CD4-positive, alpha-beta T cell treated with Interleukin-4 for 1 hour (primary cell): ENCODE measurements at places on chromosomes 16 and 17.

GRCh38 chr16:83954577-83955016 lies 1.6 kb downstream of the OSGIN1 start:
- DNase-seq, result no peak

DNA sequence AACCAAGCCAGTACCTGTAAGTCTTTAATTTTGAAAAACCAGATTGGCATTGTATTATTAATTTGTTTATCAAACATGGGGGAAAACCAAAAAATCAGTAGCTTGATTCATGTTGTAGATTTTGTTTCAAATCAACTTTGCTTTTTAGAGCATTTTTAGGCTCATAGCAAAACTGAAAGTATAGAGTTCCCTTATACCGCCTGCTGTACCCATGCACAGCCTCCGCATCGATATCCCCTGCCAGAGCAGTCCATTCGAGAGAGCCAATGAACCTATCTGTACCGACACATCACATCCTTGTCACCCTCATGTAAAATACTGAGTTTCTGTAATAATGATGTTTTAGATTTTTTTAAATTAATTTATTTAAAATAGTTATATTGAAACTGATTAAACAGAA lies 16.2 kb upstream of the MRC2 start:
- DNase-seq, result no peak

DNA sequence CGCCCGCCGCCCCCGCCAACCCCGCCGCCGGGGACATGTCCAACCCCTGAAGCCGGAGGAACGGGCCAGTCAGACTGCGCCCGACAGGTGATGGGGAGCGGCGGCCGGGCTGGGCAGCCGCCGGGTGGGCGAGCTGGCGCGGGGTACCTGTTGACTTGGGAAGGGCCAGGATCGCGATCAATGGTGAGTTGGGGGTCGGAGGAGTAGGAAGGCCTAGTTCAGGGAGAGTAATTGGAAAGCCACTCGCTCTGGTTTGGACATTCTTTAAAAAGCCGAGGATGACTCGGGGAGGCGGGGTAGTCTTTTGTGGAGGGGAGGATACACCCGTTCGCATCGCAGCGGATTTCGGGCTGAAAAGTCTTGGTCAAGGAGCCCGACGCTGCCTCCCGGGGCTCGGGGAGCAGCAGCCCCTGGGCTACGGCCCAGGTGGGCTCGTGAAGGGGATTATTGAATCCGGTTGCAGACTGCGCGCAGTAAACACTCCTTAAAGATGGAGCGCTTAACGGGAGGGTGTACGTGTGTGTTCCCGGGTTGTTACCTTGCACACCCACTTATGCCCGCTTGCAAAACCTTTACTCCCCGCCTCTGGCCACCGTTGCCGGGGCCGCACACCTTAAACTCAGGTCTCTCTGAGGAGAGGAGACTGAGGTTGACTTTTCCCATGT lies 123.8 kb downstream of the GOSR1 start:
- no peak for DNase-seq

DNA sequence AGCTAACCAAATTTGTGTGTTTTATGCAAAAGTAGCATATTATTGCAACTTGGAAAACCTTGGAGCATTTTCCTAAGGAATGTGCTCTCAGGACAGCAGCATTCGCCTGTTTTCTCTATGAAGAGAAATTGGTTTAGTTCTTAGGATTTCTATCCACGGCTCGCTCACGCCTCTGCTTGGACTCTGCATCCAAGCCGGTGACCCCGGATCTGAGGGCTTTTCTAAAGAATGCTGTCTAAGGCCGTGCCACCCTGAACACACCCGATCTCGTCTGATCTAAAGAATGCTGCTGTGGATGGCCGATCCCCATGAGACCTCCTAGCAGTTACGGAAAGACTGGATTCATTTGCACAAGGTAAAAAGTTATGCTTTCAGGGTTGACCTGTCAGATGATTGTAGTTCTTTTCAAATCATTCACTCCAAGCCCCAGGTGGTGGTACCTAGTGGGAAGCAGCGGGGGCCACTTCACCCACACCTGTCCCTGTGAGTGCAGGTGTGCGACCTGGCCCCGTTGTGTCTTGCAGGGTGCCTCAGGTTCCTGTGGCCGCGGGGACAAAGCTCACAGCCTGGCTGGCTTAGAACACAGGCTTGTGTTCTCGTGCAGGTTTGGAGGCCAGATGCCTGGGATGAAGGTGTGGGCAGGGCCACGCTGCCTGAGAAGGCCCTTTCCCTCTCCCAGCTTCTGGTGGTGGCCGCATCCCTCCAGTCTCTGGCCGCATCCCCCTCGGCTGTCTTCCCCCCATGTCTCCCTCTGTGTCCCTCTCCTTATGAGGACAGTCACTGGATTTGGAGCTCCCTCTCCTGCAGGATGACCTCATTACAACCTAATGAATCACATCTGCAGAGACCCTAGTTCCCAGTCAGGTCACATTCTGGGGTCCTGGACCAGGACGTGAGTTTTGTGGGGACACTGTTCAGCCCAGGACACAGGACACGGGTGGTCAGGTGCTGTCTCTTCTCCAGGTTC lies 71.1 kb downstream of the BANP start:
- DNase-seq, result no peak

DNA sequence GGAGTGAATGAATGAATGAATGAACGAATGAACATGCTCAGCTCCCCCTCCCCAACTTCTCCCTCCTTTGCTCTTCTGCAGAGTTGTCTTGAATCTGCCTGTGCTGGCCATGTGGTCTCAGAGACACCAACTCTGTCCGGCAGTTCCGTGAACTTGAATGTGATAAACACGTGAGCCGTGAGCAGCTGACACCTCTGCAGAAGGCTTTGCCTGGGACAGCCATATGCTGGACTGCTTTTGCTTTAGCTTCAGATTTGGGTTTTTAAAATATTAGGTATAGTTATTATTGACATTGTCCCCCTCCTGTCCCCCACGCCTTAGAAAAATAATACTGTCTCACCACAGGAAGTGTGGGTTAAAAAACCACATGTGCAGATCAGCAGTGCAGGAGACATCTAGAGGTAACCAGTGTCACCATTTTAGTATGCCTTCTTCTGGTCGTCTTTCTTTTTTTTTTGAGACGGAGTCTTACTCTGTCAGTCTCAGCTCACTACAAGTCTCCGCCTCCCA lies 83.8 kb downstream of the ABCC1 start:
- peak; percentile 70 for DNase-seq

DNA sequence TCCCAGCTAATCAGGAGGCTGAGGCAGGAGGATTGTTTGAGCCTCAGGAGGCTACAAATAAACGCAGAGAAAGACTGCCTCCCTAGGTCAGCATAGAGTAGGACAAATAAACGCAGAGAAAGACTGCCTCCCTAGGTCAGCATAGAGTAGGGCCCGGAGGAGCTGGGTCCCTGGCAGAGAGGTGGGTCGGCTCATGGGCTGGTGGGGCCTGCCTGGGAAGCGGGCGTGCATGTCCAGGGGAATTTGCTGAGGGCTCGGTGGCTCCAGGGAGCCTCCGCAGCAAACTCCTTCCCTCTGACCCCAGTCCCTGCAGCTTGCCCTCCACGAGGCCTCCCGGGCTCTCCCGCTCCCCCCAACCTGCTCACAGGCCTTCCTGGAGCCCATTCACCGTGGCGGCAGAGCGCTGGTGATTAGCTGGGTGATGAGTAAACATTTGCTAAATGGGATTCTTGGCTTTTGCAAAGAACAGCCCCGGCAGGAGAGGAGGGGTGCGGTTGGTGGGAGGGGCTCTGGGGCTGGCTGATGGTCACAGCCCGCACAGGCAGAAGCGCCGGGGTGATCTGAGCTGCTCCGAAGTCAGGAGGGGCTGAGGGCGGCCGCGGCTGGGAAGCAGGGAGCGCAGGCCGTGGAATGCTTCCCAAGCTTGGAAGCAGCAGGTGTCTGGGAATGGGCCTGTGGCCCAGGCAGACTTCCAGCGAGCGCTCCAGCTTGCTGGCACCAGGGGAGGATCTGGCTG lies 93.1 kb downstream of the RTN4RL1 start:
- no peak for DNase-seq

- no peak for DNase-seq
Observed at GRCh38 chr16:27695161-27695560, 145.2 kb downstream of the KATNIP start.

DNA sequence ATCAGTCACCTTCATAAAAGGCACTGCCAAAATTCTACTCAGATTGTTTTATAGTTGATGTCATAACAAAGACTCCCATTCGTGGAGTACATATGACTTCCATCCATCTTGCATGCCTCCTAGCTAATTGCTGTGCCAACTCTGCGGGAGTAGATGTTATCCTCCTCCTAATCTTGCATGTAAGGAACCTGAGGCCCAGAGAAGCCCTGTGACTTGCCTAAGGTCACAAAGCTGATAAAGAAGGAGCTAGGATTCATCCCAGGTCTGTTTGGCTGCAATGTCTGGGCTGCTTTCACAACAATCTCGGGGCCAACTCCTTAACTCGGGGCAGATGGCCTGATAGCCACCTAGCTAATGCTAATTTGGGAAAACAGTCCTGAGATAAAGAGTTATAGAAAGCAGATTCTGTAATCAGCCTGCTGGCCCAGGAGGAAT lies 87.3 kb downstream of the YPEL2 start:
- DNase-seq, result no peak

DNA sequence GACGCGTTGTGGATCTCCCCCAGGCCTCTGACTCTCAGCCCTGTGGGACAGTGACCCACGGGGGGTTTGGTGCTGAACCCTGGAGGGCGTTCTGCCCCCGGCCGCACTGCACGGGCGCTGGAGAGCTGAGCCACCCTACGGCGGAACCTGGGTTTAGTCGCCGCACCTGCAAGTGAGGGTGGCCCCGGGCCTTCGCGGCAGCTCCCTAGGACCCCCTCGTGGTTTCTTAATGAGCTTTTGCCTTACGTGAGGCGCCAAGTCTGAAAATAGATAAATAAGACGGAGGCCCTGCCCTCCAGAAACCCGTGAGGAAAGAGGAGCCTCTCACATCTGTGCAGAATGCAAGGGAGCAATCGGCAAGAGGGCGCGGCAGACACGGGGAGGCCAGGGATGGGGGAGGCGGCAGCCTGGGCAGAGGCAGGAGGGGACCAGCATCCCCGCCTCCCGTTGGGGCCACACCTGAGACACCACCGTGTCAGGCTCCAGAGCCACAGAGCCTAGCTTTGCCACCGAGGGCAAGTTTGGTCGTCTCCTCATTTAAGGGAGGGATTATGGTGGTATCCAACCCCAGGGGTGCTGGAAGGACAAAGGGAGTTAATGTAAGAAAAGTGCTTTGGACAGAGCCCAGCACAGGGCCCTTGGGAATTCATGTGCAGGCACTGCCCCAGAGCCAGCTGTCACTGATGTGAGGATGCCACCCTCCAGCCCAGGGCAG lies 153.2 kb upstream of the CHMP6 start:
- DNase-seq, result no peak

DNA sequence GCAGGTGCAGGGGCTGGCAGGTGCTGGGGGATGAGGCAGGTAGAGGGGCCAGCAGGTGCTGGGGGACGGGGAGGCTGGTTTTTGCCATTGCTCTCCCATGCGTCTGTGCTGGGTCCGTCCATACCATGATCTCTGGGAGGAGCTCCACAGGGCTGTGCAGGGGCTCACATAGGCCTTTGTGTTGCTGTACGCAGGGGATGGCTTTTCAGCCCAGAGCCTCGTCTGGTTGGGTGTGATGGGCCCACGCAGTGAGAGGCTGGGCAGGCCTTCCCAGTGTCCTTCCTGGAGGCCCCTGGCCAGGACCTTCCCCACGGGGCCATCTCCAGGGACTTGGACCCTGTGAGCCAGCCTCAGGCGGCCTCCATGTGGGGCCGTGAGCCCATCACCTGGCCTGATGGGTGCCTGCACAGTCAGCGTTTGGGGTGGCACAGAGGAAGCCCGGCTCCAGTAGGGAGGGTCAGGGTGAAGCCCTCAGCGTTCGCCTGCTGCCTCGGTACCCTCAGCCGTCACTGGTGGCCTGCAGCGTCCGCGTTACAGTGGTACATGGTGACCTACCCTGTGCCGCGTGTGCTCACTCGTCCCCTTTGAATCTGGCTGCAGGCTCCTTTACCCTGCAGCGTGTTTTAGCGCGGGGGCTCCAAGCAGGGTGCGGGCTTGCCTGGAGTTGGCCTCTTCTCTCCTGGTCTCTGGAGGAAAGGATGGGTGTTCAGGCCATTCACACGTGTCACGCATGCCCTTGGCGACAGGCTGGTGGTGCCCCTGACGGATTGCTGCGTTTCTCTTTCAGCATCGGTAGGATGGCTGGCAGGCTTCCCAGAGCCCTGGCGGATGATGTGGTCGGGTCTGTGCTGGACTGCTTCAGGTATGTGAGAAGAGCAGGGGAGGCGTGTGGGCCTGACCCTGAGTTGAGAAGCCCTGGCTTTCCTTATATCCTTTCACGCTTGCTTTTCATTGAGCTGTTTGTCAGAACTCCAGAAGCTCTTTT lies 30.6 kb downstream of the ZNF750 start:
- no peak for DNase-seq

- peak; percentile 21 for DNase-seq
Observed at GRCh38 chr17:4433515-4434031, at the start of gene SPNS3. TSS of gene SPNS3 (plus strand) at chr17:4433940. CDS start at chr17:4433968, 28 bp downstream.

DNA sequence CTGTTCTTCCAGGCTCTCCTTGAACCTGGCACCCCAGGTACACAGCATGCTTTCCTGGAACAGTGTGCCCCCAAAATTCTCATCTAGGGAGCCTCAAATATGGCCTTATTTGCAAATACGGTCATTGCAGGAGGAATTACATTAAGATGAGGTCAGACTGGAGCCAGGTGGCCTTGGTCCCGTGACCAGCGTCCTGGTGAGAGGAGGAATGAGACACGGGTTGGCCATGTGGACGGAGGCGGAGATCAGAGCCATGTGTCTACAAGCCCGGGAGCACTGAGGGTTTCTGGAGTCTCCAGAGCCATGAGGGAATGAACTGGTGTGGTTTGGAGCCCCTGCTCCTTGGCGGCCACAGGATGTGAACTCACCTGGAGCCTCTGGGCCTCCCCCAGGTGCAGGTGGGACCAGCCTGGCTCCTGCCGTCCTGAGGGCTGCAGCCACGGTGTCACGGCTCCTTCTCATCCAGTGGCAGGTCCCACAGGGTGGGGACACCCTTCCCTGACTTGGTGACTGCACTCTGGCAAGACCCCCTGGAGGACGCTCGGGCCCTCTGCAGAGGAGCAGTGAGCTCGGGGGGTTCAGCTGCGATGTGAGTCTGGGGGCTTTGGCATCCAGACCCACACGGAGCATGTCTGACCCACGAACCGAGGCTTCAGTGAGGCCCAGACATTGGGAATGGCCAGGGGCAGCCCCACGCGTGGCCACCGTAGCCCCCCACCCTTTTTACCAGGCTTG lies 21.8 kb upstream of the GNG13 start:
- DNase-seq, result no peak

- DNase-seq, result no peak
Observed at GRCh38 chr16:19666477-19666876, 51.5 kb downstream of the KNOP1 start.

DNA sequence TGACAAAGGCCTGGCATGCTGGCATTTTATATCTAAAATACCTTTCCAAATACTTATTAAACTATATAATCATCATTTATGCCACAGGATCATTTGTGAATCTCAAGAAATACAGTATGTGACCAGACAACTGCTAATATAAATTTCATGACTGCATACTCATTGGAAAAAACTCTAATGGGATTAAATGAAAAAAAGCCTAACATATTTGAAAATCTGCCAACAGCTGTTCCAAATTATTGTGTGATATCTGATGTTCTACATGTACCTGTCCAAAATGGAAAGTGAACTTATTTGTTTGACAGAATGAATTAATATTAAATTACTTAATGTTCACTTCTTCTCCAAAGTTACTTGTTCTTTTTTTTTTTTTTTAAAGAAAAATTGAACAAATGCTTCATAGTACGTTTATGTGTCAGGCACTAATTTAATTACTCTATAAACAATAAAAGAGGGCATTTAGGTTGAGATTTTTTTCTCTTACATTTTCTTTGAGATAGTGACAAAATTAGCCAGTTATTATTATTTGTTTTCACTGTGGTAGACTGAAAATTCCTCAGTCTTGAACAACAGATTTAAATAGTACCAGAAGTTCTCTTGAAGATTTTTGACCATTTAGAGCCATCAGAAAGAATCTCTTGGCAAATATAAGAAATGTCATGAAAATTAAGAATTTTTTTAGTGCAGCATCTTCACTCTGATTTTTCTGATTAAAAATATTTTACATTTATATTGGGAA lies 114.0 kb downstream of the FTO start:
- no peak for DNase-seq
